ENCODE measurements at places on chromosomes 6 and 20. TPM values are rescaled to one million over a fixed set of nuclear protein-coding genes. Genes with fewer than 3 reads are reported as not detected.

Gene HSPA12B
- 8.7 TPM for polyA plus RNA-seq

Gene SPATA25
- polyA plus RNA-seq: 6.7 TPM

Gene BAG2
- 2.7 TPM for polyA plus RNA-seq

Gene DLK2
- not detected for polyA plus RNA-seq

Gene SUMO4
- polyA plus RNA-seq: not detected

Gene TMEM200A
- polyA plus RNA-seq: 7.7 TPM

Gene PI3
- not detected for polyA plus RNA-seq

Gene TPX2
- 0.47 TPM for polyA plus RNA-seq

Gene TCF21
- 28.8 TPM for polyA plus RNA-seq

Gene MYO6
- polyA plus RNA-seq: 32.0 TPM

Gene CST4
- not detected for polyA plus RNA-seq

Gene COX4I2
- 6.9 TPM for polyA plus RNA-seq

Gene HLA-DOA
- 10.8 TPM for polyA plus RNA-seq

Gene MAD2L1BP
- polyA plus RNA-seq: 31.0 TPM

GRCh38 chr20:50673466-50674137, 17.7 kb downstream of the RIPOR3 start:
- DNase-seq: peak; percentile 86

DNA sequence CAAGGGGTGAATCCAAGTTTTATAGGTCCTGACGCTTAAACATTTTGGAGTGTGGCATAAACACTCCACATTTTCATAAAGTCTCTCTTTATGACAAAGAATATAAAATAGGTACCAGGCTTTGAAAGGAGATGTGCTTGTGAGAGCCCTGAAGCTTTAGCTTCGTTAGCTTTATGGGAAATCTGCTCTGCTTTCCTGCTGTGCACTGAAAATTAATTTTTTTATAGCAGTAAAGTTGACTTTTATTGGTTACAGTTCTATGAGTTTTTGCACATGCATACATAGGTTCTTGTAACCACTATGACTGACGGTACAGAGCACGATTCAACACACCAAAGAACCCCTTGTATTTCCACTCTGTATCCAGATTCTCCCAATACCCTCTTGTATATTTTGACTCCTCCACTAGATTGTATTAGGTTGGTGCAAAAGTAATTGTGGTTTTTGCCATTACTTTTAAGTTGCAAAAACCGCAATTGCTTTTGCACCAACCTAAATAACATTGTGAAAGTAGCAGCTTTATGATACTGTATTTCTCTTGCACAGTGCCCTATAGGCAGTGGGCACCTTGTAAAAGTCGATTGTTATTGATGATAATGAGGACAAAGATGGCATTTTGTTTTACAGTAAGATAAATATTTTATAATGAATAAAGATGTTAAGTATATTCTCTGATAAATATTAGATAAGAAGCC, 145.2 kb upstream of the AKIRIN2 start:
- no peak for DNase-seq

DNA sequence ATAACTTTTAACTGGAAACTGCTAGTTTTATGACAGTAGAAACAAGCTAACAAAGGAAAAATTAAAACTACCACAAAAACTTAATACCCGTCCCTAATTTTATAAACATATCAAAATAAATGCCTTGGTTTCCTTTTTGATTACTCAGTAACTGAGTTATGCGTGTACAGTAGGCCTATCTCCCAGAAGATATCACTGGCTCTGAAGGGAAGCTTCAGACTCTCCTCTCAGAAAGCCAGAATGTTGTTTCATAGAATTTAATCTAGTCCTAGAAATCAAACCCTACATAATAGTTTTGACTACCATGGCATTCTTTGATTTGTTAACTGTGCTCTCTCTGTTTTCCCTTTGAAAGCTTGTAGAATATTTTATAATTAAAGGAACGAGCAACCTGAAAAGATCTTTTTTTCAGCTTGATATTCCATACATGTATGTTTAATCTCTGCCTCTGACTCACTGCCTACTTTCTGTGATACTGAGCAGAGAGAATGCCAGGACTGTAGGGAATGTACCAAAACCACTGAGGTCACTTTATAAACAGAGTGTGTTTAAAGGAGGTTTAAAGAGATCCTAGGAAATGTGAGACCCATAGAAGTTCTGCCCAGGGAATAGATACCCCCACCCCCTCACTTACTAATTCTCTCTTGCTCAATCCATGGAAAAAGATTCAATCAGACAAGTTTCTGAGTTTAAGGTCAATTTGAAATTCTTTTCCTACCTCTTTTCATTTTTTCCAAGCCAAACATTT, 311.5 kb downstream of the HDGFL1 start:
- no peak for DNase-seq

GRCh38 chr6:152296648-152297376, 340.4 kb downstream of the SYNE1 start:
- peak; percentile 65 for DNase-seq

DNA sequence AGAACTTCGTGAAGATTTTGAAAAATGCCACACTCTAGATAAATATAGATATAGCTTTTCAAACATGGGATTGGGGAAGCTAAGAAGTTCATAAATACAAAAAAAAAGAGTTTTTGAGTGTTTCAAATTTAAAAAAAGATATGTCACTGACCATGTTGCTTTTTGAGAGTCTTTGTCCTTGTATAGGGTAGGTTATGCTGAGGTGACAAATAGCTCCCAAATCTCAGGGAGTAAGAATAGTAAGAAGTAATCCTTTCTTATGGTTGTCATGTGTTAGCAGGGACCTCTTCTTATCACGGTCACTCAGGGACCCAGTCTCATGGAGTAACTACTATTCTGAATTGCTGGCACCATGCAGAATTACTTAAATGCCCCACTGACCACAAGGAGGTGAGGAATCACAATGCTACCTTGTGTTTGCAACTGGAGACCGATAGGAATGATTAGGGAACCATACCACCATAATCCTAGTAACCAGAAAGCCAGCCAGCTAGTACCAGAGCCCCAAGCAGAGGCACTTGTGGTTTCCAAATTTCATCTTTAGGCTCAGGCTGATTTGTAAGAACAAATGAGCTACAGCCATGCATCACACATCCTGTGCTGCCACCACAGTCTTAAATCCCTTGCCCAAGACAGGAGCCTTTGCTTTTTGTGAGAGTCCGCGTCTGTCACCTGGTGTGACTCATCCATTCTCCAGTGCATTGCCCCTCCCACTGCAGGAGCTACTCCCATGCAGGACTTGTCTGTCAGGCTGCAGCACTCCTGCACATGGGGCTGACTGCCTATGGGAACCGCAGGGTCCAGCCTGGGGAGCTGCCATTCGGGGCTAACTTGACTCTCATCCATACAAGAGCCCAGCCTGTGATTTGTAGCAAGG, 42.4 kb upstream of the ADGRF4 start:
- no peak for DNase-seq

DNA sequence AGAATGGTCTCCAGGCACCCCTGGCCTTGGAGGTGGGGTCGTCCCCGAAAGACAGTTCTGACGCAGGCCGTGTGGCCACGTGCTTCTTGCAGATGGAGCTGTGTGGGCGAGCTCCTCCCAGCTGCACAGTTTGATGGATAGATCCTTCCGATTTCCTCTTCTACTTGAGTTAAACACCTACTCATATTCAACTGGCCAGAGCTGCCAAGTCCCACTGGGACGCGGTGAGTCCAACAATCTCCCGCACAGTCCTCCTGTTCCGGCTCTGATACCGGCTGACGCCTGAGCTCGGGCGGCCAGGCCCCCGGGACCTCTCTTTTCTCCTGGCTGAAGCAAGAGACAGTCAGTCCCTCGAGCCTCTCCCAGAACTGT, 57.9 kb upstream of the DACT2 start:
- DNase-seq: no peak

- DNase-seq: no peak
Measured at GRCh38 chr20:34566978-34567891, 8.7 kb downstream of the MAP1LC3A start.

- DNase-seq: peak; percentile 44
Measured at GRCh38 chr6:7543789-7544424, 2.4 kb downstream of the DSP start.

DNA sequence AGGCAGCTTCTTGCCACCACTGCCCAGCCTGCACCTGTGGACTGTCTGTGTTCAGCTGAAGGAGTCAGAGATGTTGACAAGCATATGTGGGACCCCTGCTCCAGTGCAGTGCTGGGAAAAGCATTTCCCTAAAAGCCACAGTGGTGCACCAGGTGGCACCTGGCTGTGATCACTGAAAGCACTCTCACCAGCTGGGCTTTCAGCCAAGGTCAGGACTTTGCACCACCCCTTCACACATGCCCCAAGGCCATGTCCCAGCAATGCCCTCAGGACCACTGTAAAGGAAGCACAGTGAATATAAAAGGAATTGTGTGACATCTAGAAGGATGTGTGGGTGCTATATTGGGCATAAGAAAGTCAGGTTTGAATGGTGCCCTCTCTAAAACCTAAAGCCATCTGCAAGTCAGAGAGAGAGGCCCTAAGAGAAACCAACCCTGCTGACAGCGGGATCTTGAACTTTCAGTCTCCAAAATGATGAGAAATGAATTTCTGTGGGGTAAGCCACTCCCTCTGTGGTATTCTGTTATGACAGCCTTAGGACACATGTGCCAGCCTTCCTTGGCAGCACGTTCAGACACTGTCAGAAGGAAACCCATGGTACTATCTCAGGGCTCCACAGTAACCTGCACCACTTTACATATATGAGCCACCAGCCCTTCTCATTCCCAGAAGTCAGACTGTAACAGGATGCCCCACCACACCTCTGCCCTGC, 30.7 kb downstream of the CBLN4 start:
- no peak for DNase-seq

DNA sequence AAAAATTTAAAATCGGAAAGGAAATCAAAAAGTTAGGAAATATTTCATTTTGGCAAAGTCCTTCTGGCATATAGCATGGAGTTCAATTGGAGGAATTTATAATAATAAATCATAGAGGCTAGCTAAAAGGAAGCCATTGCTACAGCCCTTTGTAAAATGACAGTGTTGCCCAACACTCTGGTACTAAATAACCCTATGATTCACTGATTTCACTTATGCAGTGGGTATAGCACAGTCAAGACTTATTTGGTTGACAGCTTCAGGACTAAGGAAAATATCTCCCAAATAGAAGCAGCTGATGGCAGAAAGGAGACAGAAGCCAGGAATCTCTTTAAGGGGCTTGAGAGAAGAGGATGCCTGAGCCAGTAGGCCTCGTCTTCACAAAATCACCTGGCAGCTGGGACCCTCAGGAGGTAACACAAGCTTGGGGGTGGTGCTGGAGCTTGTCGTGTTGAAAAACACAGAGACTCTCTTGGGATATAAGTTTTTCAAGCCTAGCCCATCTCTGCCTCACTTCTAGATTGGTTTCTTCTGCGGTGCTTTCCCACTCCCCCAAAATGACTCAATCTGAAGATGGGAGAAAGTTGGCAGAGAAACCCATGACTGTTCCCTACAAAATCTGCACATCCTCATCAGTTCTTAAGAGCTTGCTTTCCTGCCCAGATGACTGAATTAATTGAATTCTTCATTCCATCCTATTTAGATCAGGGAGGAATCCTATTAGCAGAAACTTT, 38.4 kb upstream of the EYA4 start:
- no peak for DNase-seq

GRCh38 chr20:48298851-48299484, 513.7 kb upstream of the SULF2 start:
- peak; percentile 44 for DNase-seq

GRCh38 chr20:45607810-45608209, 21.7 kb upstream of the WFDC10A start:
- DNase-seq: no peak

DNA sequence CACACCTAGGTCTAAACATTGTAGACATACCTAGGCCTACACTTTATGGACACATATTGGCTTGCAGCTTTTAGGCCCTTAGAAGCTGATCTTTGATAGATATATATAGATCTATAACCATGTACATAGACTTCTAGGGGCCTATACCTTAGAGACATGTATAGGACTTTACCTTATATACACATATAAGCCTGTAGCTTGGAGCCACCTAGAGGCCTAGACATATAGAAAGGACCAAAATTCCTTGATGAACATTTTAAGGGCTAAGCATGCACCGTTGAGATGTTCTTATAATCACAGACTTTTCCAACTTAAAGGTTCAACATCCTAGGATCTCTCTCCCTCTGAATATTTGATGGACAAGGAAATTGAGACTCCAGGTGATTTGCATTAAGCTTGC, 371.7 kb upstream of the SASH1 start:
- no peak for DNase-seq

- no peak for DNase-seq
Measured at GRCh38 chr20:42046371-42047085, 428.4 kb upstream of the CHD6 start.

DNA sequence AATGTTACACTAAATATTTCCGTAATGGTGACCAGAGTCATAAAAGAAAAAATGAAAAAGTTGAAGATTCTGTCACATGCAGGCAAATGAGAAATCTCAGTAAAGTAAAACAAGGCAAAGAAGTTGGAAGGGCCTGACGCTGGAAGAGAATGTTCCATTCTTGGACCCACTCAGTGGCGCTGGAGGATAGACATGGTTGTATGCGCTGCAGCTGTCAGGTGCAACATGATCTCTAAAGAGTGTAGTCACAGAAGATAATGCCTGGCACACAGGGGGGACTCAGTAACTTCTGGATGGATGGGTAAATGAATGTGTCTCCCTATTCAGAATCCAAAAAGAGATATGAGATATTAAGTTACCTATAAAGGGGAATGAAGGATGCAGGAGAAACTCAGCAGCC, 116.3 kb downstream of the FAXC start:
- no peak for DNase-seq

DNA sequence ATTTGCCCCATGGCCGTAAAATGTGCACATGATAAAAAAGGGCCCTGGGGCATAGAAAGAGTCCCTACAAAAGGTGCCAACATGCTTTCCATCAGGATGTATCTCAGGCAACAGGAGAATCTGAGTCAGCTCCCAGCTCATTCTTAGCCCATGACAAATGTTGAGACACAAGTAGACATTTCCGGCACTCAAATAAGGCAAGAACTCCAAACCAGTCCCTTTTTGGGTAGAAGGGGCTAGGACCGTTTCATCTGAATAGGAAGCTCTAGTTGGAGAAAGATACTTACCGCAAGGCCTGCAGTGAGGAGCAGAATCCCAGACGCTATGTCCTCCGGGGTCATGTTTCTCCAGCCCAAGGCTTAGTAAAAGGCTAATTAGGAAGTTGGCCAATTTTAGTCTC, 261.0 kb upstream of the RIN2 start:
- no peak for DNase-seq

- no peak for DNase-seq
Measured at GRCh38 chr6:50654155-50654554, 59.2 kb upstream of the TFAP2D start.

- no peak for DNase-seq
Measured at GRCh38 chr6:160697826-160698225, 4.2 kb upstream of the PLG start.

GRCh38 chr20:36644032-36644705, 1.8 kb downstream of the SLA2 start:
- DNase-seq: no peak

- DNase-seq: no peak
Measured at GRCh38 chr6:75830959-75831885, 82.2 kb downstream of the MYO6 start.
